ENCODE measurements at places on chromosomes 7 and 10. TPM values are rescaled to one million over a fixed set of nuclear protein-coding genes. Genes with fewer than 3 reads are reported as not detected.

The TACC2 gene
- polyA plus RNA-seq, result 36.4 TPM

The SYT15B gene
- 0.39 TPM for polyA plus RNA-seq

The PON1 gene
- 0.28 TPM for polyA plus RNA-seq

The HIP1 gene
- polyA plus RNA-seq, result 11.2 TPM

The TSC22D4 gene
- polyA plus RNA-seq, result 67.0 TPM

The CYP26C1 gene
- 0.09 TPM for polyA plus RNA-seq

The IFIT1B gene
- not detected for polyA plus RNA-seq

The CHAT gene
- not detected for polyA plus RNA-seq
